HAP-1 (cell line): ENCODE measurements at places on chromosomes 4 and X.
A peak's percentile ranks its signal among the peaks of the same experiment; 100 is the strongest.

DNA sequence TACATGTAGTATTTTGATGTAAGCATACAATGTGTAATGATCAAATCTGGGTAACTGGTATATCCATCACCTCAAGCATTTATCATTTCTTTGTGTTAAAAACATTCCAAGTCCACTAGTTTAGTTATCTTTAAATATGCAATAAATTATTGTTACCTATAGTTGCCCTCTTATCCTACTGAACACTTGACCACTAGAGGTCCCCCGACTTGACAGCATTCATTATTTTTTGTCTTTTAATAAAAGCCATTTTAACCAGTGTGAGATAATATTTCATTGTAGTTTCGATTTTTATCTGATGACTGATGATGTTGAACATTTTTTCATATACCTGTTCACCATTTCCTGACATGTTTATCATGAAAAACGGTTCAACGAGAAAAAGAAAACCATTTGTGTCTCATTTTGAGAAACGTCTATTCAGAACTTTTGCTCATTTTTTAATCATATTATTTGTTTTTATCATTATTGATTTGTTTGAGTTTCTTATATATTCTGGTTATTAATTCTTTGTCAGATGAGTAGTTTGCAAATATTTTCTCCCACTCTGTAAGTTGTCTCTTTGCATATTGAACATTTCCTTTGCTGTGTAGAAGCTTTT, 199.0 kb upstream of the CXXC4 start:
- DNase-seq, result peak; percentile 6

GRCh38 chrX:2517055-2517454, 16.3 kb upstream of the DHRSX start:
- no peak for DNase-seq

DNA sequence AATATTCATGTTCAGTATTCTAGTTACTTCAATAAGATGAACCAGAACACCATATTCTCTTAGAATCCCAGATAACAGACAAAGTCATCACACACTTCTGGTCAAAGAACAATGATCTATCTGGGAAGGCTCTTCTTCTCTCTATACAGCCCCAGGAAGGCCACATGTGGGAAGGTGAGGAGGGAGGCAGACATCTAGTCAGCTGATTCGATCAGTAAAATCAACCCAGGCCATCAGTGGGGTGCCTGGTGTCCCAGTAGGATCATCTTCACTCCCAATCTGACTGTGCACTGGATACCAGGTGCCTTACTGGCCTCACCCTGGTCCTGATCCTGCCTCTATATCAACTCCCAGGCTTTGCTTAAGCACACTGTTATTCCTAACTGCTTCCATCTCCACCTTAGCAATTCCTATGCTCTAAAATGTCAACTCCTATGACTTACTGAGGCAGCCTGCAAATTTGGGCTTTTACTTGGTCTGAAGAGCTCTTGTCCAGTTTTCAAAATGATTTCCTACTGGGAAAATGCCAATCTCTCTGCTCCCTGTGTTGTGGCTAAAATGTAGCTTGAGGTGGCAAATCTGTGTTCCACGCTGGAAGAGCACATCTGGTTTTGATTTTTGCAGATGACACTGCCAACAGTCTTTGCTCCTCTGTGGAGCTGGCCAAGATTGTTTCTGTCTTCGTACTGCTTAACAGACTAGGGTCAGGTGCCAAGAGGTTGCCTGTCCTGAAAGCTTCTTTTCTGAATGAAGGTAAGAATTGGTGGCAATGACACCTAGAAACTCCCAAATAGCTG, 128.7 kb downstream of the MGST2 start:
- no peak for DNase-seq

- DNase-seq, result no peak
These were observed 112.3 kb downstream of the NYX start for GRCh38 chrX:41559235-41560052.

DNA sequence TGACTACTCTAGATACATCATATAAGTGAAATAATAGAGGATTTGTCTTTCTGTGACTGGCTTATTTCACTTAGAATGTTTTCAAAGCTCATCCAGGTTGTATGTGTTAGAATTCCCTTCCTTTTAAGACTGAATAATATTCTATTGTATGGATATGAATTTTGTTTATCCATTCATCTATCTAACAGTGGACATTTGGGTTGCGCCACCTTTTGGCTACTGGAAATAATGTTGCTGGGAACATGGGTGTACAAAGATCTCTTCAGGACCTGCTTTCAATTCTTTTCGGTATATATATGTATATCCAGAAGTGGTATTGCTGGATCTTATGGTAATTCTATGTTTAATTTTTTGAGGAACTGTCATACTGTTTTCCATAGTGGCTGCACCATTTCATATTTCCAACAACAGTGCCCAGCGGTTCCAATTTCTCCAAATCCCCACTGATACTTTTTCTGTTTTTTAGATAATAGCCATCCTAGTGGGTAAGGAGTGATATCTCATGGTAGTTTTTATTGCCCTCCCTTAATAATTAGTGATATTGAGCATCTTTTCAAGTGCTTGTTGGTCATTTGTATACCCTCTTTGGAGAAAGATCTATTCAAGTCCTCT, 3.4 kb upstream of the SCD5 start:
- peak; percentile 34 for DNase-seq

DNA sequence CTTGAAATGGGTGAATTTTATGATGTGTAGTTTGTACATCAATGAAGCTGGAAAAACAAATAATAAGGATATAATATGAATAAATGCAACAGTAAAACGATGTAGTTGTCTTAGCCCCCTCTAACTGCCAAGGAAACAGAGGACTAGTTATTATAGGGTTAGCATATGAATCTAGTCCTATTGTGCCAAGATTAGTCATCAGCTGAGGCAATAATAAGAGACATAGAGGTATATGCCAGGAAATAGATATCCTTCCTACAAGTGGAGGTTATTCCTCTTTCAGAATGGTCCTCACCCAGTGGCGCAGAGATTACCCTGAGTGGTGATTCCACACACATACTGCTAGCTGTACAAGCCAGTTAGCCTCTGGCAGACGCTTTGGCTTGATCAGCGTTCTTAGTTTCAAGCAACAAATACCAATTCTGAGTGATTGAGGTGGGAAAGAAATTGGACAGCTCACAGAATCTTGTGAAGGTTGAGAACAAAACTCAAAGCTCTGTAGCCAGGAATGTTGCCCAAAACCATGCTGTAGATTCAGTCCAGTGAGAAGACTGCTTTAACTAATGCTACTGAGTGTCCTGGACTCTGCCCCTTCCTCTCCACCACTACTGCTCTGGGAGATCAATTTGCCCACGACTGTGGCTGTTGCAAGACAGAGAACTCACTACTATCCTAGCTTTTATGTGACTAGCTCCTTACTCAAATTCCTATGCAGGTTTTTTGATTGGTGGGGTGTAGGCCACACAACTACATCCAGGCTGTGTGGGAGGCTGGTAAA, 27.0 kb upstream of the ZNF280C start:
- no peak for DNase-seq

DNA sequence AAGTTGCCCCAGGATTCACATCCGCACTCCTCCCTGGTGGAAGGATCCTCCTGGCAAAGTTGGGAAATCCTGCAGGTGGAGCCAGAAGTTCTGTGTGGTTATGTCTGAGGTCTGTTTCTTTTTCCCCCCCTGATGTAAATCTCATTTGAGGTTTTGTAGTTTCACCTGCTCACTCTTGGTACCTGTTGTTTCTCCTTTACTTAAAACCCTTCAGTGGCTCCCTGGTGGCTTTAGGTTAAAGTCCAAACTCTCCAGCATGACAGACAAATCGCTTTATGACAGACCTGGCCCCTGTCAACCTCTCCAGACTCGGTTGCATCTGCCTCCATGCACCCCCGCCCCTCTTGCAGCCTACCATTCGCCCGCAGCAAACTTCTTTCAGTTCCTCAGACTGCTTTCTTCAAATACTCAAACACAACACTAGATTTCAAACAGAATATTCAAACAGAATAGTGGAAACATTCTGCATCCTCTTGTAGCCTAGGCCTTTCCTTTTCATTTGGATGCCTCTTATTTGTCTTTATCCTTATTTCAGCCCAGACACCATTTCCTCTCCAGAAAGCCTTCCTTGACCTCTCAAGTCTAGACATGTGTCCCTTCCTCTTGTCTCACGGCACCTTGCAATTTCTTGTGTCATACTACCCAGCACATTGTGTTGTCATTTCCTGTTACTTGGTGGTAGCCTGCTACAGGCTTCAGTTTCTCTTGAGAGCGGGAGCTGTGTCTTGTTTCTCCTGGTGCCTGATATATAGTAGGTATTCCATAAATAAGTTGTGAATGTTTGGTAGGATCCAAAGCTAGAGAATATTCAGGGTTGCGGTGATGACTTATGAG, 24.8 kb downstream of the IL13RA1 start:
- no peak for DNase-seq

DNA sequence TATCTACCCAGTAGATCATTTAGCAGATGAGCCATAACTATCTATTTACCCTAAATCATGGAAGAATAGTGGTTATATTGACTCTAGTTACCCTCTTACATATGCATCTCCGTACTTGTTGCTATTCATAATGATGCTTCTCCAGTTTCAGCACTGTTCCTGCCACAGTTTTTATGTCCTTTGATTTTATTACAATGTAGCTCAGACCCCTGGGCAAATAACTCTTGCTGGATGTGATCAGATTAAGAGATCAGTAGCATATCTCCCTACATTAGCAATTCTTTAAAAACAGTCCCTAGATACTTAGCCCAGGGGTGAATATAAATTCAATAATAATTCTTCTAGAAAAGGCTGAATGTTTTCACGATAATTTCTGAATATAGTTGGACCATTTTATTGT, 696.5 kb downstream of the ADGRL3 start:
- peak; percentile 46 for DNase-seq

DNA sequence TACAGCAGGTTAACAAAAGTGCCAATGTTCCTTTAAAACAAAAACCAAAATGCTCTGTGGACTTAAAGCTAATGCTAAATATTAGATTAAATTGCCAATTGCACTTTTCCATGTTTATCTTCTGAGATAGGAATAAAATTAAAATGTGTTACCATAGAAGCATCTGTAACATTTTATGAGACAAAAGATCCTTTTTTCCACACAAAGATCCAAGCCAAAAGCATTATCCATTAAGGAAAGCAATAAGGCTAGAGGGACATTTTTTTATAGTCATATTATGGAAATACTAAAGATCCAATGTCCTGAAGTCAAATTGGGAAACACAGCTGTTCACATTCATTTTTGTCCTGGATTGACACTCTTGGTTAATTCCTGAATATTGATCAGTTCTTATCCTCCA, 73.6 kb downstream of the PALLD start:
- DNase-seq, result no peak

GRCh38 chr4:13511101-13511500, 27.0 kb upstream of the RAB28 start:
- DNase-seq, result no peak

DNA sequence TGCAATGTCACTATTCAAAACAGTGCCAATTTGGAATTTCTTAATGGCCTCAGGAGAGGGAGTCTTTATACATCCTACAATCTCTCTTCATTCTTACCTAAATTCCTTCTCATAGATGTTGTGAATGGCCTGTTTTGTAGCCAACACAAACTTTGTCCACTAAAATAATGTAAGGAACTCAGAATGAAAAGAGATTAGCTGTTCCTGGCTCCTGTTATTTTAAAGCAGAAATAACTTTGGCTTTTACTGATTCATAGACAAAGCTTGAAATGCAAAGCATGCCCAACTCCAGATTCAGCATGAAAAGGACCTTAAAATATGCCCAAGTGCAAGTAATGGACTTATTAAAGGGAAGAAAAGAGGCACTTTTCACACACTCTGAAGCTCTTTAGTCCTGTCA, 146.0 kb upstream of the GPC4 start:
- peak; percentile 99 for DNase-seq

DNA sequence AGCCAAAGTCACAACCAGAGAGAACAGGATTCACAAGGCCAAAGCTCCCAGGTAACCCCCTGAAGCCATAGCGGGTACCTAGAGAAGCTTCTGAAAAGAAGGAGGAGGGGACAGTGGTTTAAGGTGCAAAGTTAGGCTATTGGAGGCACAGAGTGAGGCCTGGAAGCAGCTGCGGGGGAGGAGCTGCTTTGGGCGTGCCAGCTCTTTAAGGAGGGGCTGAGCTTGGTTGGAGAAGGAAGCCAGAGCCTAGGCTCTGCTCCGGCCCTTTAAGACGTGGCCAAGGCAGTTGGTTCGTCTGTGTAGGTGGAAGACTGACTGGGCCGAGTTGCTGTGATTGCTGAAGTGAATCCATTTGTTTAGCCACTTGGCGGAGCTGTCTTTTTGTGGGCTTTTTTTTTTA, 1.5 kb downstream of the KLF8 start:
- DNase-seq, result no peak

GRCh38 chr4:76235915-76236314, 15.6 kb upstream of the FAM47E start:
- no peak for DNase-seq

- DNase-seq, result no peak
These were observed 251.7 kb upstream of the TENM3 start for GRCh38 chr4:181991369-181992108.

GRCh38 chrX:118901991-118902390, 72.4 kb upstream of the LONRF3 start:
- no peak for DNase-seq

GRCh38 chr4:151420250-151420807, 11.4 kb downstream of the FHIP1A start:
- no peak for DNase-seq

- DNase-seq, result no peak
These were observed 61.3 kb downstream of the EIF4E start for GRCh38 chr4:98867648-98868047.

GRCh38 chrX:132094164-132094563, 33.7 kb downstream of the FRMD7 start:
- no peak for DNase-seq

DNA sequence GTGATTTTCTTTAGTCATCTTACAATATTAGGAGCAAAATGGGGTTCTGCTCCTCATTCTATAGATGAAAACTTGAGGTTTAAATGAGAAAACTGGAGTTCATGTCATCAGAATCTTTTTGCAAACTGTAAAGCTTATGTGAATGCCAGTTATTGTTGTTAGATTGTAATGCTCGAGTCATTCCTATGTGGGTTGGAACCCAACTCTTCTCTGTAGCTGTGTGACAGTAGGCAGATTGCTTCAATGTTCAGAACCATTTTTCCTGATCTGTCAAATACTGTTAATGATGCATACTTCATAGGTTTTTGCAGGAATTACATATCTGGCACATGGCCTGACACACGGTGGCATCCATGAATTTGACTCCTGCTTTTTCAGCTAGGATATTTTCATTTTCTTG, 178.9 kb downstream of the RAPGEF2 start:
- DNase-seq, result no peak

DNA sequence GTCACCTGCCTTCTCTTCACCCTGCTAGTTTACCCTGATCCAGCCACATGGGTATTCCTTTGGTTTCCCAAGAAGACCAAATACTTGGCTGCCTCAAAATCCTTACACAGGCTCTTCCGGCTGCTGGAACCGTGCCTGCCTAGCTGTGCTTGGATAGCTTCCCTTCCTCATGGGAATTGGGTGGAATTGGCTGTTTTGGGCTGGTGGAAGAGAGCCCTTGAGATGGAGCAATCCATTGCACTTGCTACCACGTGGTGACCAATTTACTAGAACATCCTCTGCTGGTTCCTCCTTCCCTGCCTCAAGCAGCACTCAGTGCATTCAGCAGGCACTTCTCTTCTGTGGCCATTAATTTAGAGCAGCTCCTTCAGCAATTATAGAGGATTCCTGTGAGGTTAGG, 119.3 kb upstream of the AP1S2 start:
- DNase-seq, result no peak
